ENCODE measurements at places on chromosomes 12 and 14.

- DNase-seq: no peak
Measured at GRCh38 chr12:102951841-102952240, 5.6 kb upstream of the ASCL1 start.

DNA sequence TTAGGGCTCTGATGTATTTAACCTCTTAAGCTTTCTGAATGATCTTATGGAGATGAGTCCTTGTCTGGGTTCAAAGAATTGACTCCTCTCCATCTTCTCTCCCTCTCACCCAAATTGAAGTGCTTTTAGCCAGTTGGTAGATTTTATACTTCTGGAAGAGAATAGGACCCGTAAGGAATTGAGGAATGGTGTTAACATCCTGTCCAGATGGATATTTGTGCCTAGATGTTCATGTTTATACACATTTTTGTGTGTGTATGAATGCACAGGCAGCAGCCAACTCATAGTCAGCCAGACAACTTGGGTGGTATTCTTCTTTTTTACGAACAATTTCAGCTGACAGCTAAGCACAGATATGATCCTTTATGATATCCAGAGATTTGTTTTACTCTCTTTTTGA is 449.6 kb upstream of the RGS6 start:
- DNase-seq: no peak

DNA sequence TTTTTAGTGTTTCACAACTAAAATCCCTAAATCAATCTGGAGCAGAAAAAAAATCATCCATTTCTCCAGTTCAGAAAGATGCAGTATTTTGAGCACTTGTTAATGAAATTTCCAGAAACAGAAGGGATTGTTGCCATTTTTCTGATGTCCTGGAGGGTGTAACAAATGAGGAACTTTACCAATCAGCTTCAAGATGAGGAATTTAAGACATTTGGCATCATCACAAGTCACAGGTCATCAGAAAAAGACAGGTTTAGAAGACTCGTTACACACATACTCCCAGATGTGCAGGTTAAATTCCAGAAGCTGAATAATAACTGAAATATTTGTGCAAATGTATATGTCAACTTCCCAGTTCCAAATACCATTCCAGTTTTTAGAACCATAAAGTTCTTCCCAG is 482 bp upstream of the PSMC1 start:
- DNase-seq: no peak

- no peak for DNase-seq
Measured at GRCh38 chr14:56581041-56581727, 1.6 kb downstream of the TMEM260 start.

- no peak for DNase-seq
Measured at GRCh38 chr14:90643982-90644670, 172.1 kb downstream of the TTC7B start.

DNA sequence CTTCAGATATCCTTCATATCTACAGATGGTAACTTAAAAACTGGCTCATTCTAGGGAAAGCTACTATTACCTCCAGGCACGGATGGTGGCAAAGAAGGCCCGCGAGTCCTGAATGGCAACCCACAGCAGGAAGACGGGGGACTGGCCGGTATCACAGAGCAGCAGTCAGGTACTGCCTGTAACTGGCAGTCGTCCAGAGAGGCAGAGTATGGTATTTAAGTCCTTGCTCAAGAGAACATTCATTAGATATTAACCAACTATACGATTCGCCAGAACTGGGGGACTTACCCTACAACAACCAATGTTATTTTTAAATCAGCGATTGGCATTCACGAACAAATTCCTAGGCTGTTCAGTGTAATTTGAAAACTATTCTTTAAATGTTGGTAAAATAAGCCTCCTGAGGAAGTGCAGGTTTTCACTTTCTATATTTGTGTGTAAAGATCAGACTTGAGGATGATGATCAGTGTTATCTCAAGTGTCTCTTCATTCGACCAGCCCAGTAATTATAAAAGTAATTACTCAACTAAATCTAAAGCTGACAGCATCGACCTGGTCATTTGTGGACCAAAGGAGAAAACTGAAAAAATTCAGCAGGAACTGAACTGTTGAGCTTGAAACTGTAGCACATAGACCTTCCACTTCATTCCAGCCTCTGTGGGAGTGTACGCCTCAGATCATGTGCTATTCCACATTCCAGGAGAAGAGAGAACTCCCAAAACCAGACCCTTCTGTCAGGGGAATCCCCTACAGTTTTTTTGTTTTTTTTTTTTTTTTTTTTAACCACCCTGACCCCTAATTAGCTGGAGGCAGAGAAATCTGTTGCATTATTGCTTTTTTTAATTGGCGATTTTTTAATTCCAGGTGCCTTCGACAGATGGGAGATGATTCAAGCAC is 75.6 kb downstream of the ESR2 start:
- DNase-seq: no peak

DNA sequence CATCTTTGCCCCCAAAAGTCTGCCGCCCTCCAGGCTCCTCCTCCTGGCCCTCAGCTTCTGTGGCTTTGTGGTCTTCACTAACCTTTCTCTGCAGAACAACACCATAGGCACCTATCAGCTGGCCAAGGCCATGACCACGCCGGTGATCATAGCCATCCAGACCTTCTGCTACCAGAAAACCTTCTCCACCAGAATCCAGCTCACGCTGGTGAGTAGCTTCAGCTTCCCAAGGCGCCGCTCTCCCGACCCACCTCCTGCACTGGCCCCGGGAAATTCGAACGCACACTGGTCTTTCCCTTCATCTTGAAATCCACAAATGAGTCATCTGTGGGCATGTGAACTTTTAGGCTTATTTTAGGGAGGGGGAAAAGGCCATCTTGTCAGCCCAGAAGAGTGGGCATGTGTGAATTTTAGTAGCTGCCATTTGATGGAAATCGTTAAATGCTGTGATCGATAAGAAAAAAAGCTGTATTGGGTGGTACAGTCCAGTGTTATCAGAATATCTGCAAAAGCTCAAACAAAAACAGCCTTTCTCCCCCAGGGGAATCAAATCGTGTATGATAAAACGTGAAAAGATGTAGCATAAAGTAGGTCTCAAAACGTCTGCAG is 700 bp downstream of the SLC35E3 start:
- DNase-seq: peak; percentile 22

DNA sequence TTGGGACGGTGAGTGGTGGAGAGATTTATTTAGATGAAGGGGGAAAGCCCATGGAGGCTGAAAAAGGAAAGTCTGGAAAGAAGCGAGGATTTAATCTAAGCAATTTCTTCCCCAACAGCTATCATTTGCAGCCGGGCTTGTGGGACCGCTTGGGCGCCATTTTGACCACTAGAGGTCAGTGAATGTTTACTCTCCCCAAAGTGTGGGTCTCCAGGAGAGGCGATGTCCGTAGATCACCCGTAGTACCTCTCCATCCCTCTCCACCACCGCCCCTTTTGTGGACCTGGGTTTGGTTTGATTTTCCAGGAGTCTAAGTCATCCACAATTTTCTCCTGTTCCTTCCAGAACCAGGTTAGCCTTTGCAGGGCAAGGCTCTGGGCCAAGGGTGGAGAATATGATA is 91.2 kb upstream of the PARP11 start:
- DNase-seq: no peak

DNA sequence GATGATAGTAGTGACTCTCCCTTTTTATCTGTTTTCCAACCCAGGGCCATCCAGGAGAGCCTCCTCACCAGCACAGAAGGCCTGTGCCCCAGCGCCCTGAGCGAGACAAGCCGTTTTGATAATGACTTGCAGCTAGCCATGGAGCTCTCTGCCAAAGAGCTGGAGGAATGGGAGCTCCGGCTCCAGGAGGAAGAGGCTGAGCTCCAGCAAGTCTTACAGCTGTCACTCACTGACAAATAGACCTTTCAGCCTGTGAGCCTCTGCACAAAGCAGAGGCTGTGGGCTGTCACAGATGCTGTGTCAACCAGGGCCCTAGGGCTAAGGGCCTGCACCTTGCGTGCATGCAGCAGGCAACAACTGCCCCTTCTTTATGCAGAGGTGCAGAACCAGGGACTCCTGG is 11.0 kb downstream of the C12orf76 start:
- no peak for DNase-seq

- DNase-seq: no peak
Measured at GRCh38 chr14:95536036-95536593, 1.3 kb downstream of the GLRX5 start.

Measured in GM12864 (cell line).